Cardiac muscle cell (in vitro differentiated cells and primary cell): ENCODE measurements at places on chromosomes 6 and 20.

DNA sequence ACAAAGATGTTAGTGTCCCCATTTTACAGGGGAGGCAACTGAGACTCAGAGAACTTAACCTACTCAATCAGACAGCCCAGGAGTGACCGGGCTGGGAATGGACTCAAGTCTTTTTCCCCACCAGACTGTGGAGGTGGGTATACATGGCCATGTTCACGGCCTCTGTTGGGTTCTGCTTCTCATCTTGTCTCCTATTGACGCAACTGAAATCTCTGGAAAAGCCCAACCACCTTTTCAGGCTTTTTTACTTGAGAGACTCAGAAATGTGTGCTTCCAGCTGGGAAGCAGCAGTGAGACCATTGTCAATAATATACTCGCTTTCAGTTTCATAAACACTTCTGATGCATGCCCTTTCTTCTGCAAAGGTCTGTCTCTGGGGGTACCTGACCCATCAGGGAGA is 70.7 kb downstream of the SOBP start:
- DNase-seq: peak; percentile 62

DNA sequence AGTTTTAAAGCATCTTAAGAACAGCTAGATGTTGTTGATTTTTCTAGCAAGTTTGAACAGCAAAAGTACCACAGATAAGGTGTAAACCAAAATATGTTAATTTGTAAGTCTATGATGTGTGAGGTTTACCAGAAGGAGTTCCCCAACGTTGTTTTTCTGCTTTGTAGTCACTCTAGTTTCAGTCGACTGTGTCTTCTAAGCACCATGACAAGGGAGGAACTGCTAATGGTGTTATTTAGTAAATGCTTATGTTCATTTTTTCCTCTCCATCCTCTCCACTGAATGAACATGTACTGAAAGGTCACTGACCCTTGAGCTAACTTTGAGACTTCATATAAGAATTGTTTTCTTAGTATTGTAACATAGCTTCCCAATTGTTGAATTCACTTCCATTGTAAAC is 3.0 kb downstream of the ENPP3 start:
- no peak for DNase-seq

- no peak for DNase-seq
These were observed 193.9 kb upstream of the EYS start for GRCh38 chr6:65900928-65901327.

- DNase-seq: no peak
These were observed 1.5 kb downstream of the SIRPA start for GRCh38 chr20:1896484-1897258.

DNA sequence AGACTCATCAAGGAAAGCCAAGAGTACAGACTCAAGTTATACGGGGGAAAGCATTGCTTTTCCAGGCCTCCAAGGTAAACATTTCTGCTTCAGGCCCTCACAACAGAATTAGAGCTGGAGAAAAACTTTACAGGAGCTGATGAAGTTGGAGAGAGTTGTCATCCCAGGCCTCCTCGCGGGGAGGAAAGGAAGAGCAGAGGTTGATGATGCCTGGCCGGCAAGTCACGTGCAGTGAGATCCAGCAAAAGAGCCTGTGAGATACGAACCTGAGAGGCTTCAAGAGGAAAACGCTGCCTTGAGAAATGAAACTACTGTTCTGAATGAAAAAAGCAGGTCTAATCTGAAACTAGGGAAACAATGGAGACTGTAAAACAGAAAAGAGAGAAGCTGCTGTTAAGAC is 122.9 kb downstream of the FAM120B start:
- DNase-seq: peak; percentile 41

GRCh38 chr6:26240157-26241032 is 124.6 kb upstream of the BTN3A2 start:
- peak; percentile 63 for DNase-seq

GRCh38 chr6:39731565-39731964 is 6.4 kb upstream of the KIF6 start:
- no peak for DNase-seq

- no peak for DNase-seq
These were observed 150.0 kb downstream of the PHACTR1 start for GRCh38 chr6:12866422-12867029.

DNA sequence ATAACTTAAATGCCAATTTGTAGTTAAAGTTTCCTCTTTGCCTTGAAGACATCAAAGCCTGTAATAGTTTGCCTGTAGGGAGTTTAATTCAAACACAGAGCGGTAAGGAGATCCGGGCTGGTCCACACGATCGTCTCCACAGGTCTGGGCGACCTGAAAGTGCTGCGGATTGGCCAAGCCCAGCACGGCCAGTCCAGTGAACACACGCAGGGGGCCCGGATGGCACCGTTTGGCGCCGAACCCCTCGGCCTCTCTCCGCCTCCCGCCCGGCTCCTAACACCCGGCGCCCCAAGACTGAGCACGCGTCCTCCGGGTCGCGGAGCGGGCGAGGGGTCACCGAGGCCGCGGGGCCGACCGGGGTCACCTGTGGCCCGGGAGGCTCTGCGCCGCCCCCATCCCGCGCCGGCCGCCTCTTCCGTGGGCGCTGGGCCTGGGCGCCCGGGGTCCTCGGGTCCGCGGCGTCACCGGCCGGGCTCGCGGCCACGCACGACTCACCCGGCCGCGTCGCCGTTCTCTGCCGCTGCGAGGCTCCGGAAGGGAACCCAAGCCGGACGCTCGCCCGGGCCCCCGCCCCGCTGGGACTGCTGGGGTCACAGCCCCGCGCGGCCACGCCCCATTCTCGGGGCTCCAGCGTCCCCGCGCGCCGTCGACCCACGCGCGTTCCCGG is 481 bp downstream of the SERPINB6 start:
- peak; percentile 59 for DNase-seq

DNA sequence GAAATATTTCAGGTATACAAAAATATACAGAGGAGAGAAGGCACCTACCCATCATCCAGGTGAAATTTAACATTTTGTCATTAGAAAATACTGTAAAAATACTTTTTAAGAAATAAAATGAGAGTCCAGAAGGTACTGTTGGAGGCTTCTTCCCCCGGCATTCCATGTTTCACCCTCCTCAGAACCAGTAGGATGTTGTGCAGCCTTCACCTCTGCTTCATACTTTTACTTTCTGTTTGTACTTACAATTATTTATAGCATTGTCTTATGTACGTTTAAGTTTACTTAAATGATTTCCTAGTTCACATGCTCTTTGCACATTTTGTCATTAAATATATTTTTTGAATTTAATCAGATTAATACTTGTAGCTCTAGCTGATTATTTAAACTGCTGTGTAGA is 30.9 kb downstream of the TMEM200A start:
- no peak for DNase-seq
